RPMI7951 (cell line): ENCODE measurements at places on chromosomes 3 and 15. TPM values are rescaled to one million over a fixed set of nuclear protein-coding genes. Genes with fewer than 3 reads are reported as not detected.

The TUSC7 gene
- total RNA-seq = not detected in 2 replicates

The ANKRD34C gene
- total RNA-seq = not detected in 2 replicates

GRCh38 chr3:60839246-60839645, 412.0 kb downstream of the FHIT start:
- peak; percentile 5 for DNase-seq

DNA sequence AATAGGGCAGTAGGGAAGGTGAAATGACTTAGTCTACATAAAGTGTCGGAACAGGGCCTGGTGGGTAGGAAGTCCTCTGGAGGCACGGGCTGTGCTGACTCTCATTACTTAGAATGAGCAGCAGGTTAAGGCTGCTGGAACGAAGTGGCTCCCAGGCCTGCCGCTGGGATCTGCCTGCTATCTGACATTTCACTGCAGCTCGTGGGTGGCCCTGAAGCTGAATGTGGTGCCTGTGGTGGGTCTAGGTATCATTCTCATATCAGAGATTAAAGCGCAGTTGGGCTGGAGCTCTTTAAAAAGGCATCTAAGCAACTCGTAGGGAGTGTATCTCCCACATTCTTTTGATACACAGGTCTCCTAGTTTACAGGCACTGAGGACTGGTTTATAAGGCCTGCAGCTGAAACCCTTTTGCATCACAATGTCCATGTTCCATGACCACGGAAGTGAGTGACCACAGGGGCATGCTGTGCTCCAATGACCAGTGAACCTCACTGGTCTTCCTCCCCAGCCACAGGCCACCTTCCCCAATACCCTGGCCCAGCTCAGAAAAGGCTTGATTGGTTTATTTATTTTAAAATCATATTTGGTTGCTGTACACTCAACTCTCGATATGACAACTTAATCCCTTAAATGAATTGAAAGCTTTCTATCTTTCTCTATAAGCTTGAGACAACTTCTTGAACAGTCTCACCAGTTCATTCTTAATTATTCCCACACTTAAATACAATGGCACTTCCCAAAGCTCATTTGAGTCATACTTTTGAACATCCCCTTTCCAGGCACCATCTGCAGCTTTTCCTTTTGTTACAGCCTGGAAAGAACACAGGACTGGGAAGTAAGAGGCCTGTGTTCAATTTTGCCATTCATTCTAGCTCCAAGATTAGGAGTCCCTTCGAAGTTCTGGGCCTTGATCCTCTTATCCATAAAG, 19.0 kb downstream of the ADAMTS9 start:
- no peak for DNase-seq

The TXNRD3 gene
- 6.0 and 7.8 TPM in 2 replicates for total RNA-seq
